Adrenal gland (tissue), 19 donors: ENCODE measurements at places on chromosomes 16 and 17. TPM values are rescaled to one million over a fixed set of nuclear protein-coding genes. Genes with fewer than 3 reads are reported as not detected.

The NEUROD2 gene
- 0.08 TPM for polyA plus RNA-seq

The PKMYT1 gene
- 1.0 TPM for polyA plus RNA-seq

The ZP2 gene
- polyA plus RNA-seq = not detected

The OR1E2 gene
- not detected for polyA plus RNA-seq

The IL17C gene
- not detected for polyA plus RNA-seq

The FBXW10 gene
- polyA plus RNA-seq = 1.4 TPM

The TLCD3B gene
- polyA plus RNA-seq = 0.40 TPM

DNA sequence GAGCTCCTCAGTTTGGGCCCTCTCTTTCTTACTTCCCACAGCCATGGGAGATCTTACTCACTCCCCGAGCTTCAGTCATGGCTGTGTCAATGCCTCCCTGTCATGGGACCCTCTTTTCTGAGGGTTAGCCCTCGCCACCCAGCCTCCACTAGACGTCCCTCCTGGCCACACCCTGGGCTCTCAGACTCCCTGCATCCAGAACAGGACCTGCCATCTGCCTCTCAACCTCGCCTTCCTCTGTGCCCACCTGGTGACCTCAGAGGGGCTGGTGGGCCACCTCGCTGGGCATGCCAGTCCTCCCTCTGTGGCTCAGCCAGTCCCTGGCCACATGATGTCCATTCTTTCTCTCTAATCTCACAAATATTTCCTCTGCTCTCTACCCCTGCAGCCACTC, 54.6 kb upstream of the MED9 start:
- H3K36me3 ChIP-seq = no peaks in the 10 kb centered on the region
- no peaks in the 10 kb centered on the region for H3K4me1 ChIP-seq
- no peak for DNase-seq
- no peak overlapping the region for H3K4me3 ChIP-seq
- no peak overlapping the region for H3K27ac ChIP-seq
- H3K27me3 ChIP-seq = no peaks in the 10 kb centered on the region

GRCh38 chr16:10219742-10220141, 37.5 kb upstream of the GRIN2A start:
- no peak overlapping the region for H3K27ac ChIP-seq

DNA sequence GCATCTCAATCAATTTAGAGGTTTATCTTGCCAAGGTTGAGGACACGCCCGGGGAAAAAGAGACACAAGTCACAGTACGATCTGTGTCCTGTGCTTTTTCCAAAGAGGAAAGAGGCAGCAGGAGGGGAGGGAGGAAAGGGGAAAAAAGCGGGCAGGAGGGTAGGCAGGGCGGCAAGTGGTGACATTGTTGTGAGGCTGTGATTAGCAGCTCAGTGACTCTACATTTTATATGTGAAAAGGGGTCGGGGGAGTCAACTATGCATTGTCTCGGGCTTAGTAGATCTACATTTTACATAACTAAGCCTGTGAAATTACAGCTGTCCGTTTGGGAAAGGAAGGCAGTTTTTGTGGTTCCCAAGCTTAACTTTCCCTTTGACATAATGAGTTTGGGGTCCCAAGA, 22.2 kb upstream of the RIPOR1 start:
- no peak overlapping the region for H3K27ac ChIP-seq
- H3K36me3 ChIP-seq = no peaks in the 10 kb centered on the region
- H3K4me1 ChIP-seq = no peaks in the 10 kb centered on the region
- DNase-seq = no peak

- no peak overlapping the region for H3K27ac ChIP-seq
- no peaks in the 10 kb centered on the region for H3K36me3 ChIP-seq
- H3K4me1 ChIP-seq = peaks cover 36% of the 10 kb centered on the region
- H3K4me3 ChIP-seq = no peak overlapping the region
These were observed 2.4 kb downstream of the PGAP6 start for GRCh38 chr16:379183-379960.

GRCh38 chr17:32520104-32520701, 33.4 kb downstream of the CDK5R1 start:
- peak overlapping the region; percentile 53 for H3K27ac ChIP-seq
- no peak overlapping the region for H3K4me3 ChIP-seq
- DNase-seq = no peak
- H3K4me1 ChIP-seq = peaks cover 27% of the 10 kb centered on the region
- no peaks in the 10 kb centered on the region for H3K36me3 ChIP-seq

DNA sequence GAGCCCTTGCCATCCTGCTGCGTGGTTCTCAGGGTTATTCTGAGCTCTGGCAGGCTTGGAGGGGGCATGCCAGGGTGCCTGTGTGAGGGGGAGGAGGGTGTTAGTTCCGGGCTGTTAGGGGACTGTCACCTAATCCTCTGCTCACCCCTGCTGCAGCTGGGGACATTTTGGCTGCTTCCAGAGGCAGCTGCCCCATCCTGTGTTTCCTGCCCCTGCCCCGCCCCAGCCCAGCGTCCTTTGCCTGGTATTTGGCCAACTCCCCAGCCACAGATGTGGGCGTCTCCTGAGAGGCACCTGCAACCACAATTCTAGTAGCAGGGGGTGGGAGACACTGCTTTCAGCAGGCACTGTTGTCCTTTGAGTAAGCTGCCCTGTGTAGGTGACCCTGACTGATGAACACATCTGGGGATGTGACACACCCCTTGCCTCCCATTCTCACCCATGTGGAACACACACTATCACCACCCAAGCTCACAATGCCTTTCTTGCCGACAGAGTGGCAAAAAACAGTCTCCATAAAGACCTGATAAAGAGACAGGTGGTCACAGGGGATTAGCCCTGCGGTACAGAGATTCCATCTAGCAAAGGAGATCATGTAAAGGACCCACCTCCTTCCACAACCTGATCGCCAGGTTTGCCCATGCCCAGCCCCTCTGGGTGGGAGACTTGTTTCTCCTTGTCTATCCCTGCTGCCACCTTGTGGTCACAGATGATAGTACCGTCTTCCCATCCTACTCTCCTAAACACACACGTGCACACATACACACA, at the start of gene CHRNE:
Gene CHRNE, minus strand, starts transcription at position 48 of the 768 bp plus-strand sequence. Its CDS starts 35 bp downstream, at position 13.
- peak; percentile 92 for DNase-seq
- H3K36me3 ChIP-seq = no peaks in the 10 kb centered on the region
- H3K27ac ChIP-seq = no peak within 1 kb of the TSS
- peaks cover 9% of the 10 kb centered on the region for H3K4me1 ChIP-seq
- H3K27me3 ChIP-seq = no peaks in the 10 kb centered on the region
- H3K4me3 ChIP-seq = no peak within 1 kb of the TSS

- no peaks in the 10 kb centered on the region for H3K27me3 ChIP-seq
- H3K36me3 ChIP-seq = no peaks in the 10 kb centered on the region
- H3K27ac ChIP-seq = no peak overlapping the region
- H3K4me1 ChIP-seq = no peaks in the 10 kb centered on the region
- H3K4me3 ChIP-seq = no peak overlapping the region
These were observed 144.3 kb downstream of the ABCC12 start for GRCh38 chr16:48011466-48011865.

DNA sequence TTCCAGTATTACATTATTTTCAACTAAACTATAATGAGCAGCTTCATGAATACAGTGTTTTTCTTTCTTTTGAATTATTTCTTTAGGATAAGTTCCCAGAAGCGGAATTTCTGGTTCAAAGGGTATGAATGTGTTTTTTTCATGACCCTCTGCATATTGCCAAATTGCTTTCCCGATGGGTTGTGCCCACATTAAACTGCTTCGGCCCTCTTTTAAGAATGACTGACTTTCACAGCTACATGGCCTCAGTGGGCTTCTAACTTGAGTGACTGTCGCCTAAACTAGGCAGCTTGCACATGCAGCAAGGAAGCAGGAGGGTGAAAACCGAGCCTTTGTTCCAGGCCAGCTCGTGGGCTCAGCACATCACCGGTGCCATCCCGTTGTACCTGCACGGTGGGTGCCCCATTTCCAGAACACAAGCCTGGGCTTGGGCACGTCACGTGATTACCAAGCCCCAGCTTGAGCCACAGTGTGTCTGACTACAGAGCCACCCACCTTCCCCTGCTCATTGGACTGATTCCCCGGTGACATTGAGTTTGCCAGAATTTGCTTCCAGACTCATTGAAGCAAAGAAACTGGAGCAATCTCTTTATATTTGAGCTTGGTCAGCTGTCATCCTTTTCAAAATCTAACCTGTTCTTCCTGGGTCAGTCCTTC, 112.8 kb downstream of the CLEC16A start:
- no peaks in the 10 kb centered on the region for H3K36me3 ChIP-seq
- peaks cover 13% of the 10 kb centered on the region for H3K4me1 ChIP-seq
- H3K27me3 ChIP-seq = no peaks in the 10 kb centered on the region
- no peak overlapping the region for H3K4me3 ChIP-seq
- peak overlapping the region; percentile 74 for H3K27ac ChIP-seq

GRCh38 chr16:83606486-83607030, 201.2 kb upstream of the HSBP1 start:
- no peak overlapping the region for H3K27ac ChIP-seq
- no peak for DNase-seq
- no peaks in the 10 kb centered on the region for H3K4me1 ChIP-seq
- no peak overlapping the region for H3K4me3 ChIP-seq
- H3K36me3 ChIP-seq = no peaks in the 10 kb centered on the region

DNA sequence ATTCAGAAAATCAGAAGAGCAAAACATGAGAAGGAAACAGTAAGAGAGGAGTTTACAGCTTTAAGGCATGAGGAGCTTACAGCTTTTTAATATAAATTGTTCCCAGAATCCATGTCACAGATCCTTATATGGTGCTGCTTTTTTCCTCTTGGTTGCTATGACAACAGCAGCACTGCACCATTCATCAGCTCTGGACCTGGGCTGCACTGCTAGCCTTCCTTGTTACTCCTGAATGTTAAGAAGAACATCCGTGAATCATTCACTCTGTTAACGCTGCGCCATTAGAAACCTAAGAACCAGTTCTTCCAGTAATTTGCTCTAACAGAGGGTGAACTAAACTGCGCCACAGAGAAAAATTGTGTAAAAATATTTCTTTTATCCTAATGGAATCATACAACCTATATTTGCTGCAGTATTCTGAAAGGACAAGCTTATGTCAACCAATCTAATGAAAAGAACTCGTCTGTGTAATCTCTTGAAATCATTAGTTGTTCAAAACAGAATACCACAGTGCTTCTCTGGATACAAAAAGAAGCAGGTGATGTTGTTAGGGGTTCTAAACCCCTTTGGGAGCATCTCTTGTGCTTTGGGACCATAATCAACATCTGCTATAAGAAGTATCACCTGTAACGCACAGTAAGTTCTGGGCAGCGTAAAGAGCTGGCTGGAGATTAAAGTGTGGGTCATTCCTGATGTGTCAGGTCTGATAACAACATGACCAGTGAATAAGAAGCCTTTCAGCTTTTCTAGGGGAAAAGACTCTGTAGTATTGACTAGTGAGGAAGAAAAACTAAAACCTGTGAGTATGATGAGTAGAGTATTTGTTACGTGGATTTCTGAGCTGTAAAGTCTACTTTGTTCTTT, 151.2 kb downstream of the TANC2 start:
- no peak overlapping the region for H3K4me3 ChIP-seq
- H3K27ac ChIP-seq = no peak overlapping the region
- peak; percentile 81 for DNase-seq
- H3K36me3 ChIP-seq = no peaks in the 10 kb centered on the region
- H3K4me1 ChIP-seq = no peaks in the 10 kb centered on the region

GRCh38 chr16:57999971-58000705, at the start of gene ZNF319:
ZNF319 (minus strand) TSS chr16:58000672; CDS start chr16:57998265, 2,407 bp downstream.
- no peaks in the 10 kb centered on the region for H3K27me3 ChIP-seq
- peak; percentile 88 for DNase-seq
- peak within 1 kb of the TSS; percentile 80 for H3K27ac ChIP-seq
- peak within 1 kb of the TSS; percentile 35 for H3K4me3 ChIP-seq

- H3K36me3 ChIP-seq = no peaks in the 10 kb centered on the region
- H3K4me1 ChIP-seq = no peaks in the 10 kb centered on the region
- H3K27ac ChIP-seq = no peak overlapping the region
- no peak overlapping the region for H3K4me3 ChIP-seq
These were observed 153.3 kb downstream of the CDH11 start for GRCh38 chr16:64968539-64968938.
